Panc1 (cell line): ENCODE measurements at places on chromosomes 2 and 18.

DNA sequence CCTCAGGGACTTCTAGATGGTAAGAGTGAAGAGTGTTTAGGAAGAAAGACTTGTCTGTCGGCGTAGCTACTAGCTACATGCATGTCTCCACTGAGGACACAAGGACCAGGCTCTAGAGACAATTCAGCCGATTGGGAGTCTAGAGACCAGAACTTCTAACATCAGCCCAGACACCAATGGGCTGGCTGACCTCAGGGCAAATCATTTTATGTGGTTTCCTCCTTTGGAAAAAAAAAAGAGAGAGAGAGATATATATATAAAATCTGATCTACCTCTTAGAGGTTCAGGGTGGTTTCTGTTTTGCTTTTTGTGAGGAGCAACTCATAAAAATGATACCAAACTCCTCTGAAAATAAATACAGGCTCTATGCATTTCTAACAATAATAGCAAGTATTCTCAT is 212.8 kb downstream of the BCL2 start:
- H3K27me3 ChIP-seq, result no peaks in the 10 kb centered on the region
- H3K4me1 ChIP-seq, result no peaks in the 10 kb centered on the region
- DNase-seq, result no peak
- no peaks in the 10 kb centered on the region for H3K36me3 ChIP-seq
- H3K27ac ChIP-seq, result no peak overlapping the region

DNA sequence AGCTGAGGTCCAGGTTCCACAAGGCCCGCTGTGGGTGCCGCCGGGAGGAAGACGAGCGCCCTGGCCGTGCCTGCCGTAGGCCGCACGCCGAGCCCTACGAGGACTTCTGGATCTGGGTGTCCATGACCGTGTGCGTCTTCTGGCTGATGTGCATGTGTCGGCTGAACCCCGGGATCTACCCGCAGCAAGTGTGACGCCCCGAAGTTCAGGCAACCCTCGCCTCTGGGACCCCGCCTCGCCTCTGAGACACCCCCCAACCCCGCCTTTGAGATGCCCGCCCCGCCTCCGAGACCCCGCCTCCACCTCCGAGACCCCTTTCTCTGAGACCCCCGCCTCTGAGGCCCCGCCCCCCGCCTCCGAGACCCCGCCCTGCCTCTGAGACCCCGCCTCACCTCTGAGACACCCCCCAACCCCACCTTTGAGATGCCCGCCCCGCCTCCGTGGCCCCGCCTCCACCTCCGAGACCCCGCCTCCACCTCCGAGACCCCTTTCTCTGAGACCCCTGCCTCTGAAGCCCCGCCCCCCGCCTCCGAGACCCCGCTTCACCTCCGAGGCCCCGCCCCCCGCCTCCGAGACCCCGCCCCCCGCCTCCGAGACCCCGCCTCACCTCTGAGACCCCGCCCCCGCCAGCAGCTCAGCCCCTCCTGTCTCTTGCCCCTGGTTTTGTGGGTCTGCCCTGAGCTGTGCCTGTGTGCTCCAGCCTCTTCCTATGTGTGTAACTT is 3.7 kb downstream of the RTP5 start:
- no peak overlapping the region for H3K4me3 ChIP-seq
- DNase-seq, result no peak
- no peaks in the 10 kb centered on the region for H3K36me3 ChIP-seq
- peaks cover 10% of the 10 kb centered on the region; the same call in 1 of the 2 replicates for H3K4me1 ChIP-seq

DNA sequence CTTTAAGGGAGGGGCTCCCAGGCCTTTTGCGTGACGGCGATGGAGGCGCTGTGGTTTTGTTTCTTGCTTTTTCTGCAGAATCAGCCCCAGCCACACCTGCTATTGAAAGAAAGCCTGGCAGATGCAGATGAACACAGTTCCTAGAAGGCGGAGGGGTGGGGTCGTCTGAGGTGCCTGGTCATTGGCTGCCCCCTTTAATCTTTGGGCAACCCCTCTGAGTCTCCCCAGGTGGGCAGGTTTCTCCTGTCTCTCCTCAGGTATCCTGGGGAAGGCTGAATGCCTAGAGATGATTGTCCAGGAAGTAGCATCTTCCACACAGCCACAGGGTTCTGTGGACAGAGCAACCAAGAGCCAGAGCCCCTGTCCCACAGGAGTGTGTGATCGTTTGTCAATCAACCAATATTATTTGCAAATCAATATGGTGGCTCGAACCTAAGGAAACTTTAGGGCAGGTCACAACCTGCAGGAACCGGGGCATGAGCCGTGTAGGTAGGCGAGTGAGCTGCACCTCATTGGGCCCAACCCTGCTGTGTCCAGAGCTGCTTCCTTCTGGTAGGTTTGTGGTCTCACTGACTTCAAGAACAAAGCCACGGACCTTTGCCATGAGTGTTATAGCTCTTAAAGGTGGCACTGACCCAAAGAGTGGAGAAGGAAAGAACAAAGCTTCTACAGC is 104.3 kb downstream of the NDUFA10 start:
- H3K4me1 ChIP-seq, result no peaks in the 10 kb centered on the region
- H3K27ac ChIP-seq, result no peak overlapping the region
- no peaks in the 10 kb centered on the region for H3K36me3 ChIP-seq
- DNase-seq, result no peak
- H3K4me3 ChIP-seq, result no peak overlapping the region
- peaks cover 4% of the 10 kb centered on the region; the same call in 1 of the 2 replicates for H3K27me3 ChIP-seq

GRCh38 chr2:73907840-73908452 is 15.1 kb downstream of the ACTG2 start:
- H3K4me3 ChIP-seq, result no peak overlapping the region
- 0 out of 2 replicates have a peak, but pooled peaks cover 4% of the 10 kb centered on the region for H3K4me1 ChIP-seq
- H3K36me3 ChIP-seq, result no peaks in the 10 kb centered on the region
- H3K27me3 ChIP-seq, result no peaks in the 10 kb centered on the region

GRCh38 chr2:16125614-16126516 is 185.5 kb downstream of the MYCN start:
- H3K4me1 ChIP-seq, result no peaks in the 10 kb centered on the region
- DNase-seq, result no peak
- no peaks in the 10 kb centered on the region for H3K27me3 ChIP-seq
- H3K4me3 ChIP-seq, result no peak overlapping the region
- no peaks in the 10 kb centered on the region for H3K36me3 ChIP-seq

DNA sequence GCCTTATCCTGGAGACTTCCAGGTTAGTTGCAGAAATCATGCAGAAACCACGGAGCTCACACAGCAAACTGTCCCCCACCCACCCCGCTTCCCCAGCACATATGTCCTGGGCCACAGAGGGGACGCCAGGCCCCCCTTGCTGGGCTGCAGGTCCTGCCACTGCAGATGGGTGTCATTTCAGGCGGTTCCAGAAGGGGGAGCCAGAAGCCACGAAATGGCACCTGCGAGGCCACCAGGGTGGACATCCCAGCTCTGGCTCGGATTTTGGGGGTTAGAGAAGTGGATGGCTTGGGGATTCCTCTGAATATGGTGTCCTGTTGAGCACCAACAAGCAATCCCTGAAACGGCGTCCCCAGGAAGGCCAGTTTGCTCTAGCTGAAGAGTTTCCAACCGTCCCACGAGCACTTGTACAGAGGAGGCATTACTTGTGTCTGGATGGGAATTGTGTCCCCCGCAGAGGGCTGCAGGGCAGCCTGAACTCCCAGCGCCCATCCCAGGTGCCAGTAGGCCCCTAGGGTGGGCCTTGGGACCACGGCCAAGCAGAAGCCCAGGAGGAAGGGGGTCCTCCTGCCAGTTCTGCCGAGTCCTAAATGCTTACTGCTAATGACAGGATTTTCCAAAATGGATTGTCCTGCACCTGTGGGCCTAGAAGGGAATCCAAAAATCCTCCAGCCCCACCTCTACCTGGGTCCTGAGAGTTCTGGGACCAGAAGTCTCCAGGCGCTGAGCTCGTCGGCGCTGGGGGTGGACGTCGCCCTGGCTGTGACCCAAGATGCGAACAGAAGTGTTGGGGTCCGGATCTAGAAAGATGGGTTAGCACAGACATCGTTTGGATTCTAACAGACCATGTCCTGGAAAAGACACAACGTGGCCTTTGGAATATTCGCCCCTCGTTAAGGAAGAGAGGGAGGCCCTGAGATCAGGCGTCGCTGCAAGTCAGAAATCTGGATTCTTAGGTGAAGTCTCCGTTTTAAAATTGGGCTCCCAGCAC is 14.6 kb upstream of the NFATC1 start:
- DNase-seq, result no peak
- H3K27me3 ChIP-seq, result no peaks in the 10 kb centered on the region; the same call in 1 of the 2 replicates
- no peaks in the 10 kb centered on the region; the same call in 1 of the 2 replicates for H3K4me1 ChIP-seq
- H3K27ac ChIP-seq, result no peak overlapping the region

- H3K4me1 ChIP-seq, result no peaks in the 10 kb centered on the region
- DNase-seq, result no peak
- no peaks in the 10 kb centered on the region for H3K27me3 ChIP-seq
- H3K36me3 ChIP-seq, result no peaks in the 10 kb centered on the region
These were observed 242.6 kb downstream of the SLC4A3 start for GRCh38 chr2:219870041-219870440.
